ENCODE measurements at places on chromosomes 5 and 9.

GRCh38 chr9:108069991-108070390 is 580.4 kb upstream of the KLF4 start:
- DNase-seq = no peak

DNA sequence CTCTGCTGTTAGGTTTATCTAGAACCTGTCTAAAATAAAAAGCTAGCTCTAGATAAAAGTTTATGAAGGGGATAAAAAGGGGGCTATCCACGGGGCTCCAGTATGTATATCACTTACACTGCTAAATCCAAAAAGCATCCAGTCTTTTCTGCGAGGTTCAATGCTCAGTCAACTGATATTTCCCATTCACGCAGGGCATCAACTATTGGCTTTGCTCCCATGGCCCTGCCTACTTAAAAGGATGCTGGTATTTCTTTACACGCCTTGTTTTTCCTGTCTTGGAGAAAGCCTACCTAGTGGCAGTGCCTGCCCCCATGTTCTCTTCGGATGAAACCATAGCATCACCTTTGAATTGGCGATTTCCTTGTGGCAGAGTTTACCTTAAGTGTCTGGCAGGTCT is 8.1 kb downstream of the SPRY4 start:
- no peak for DNase-seq

DNA sequence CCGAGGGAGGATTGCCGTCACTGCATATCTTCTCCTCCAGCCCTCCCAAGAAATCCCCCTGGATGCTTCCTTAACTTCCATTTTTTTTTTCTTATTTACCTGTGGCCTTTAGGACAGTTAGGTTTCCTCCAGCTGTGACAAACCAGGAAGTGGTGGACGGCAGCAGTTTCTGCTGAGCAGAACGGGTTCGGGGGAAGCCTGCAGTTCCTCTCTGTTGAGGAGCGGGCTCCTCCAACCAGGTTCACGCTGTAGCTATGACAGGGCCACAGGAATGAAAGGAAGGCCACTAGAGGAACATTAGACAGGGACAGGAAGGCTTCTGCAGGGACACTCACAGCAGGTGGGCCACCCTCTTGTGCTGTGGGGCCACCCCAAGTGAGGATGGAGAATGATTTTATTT is 76.7 kb upstream of the SYK start:
- no peak for DNase-seq

GRCh38 chr5:97062046-97062445 is 80.4 kb downstream of the LIX1 start:
- DNase-seq = no peak

DNA sequence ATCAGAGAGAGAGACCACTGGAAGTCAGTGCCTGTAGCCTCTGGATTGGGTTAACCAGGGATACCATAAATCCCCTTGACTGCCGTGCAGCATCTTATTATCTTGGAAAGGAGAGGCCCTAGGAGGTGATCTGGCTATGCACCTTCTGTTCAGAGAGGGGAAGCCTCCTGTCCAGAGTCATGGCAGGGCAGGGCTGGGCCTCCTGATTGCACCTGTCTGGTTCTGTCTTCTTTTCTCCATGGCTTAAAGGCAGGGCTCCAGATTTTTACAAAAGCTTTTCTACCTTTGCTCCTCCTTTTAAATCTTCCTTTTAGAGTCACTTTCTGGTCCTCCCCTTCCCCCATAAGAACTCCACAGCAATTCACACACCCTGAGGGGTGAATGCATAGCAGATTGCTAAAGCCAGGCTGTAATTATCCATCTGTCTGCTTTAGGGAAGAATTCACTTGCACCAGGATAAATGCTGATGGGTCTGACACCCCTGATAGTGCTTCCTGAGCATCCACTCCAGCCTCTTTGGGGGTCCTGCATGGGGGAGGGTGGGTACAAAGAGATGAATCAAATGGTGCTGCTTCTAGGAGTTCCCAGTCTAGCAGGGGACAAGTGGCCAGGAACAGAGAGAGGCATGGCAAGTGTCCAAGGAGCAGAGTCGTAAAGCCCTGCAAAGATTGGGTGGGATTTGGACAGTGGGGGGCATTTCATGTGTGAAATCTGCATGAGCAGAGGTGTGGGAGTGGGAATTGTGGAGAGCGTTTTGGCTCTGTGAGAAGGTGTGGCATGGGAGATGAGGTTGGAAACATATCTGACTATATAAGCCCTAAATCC is 141.3 kb upstream of the ALDH1B1 start:
- no peak for DNase-seq

- DNase-seq = no peak
Measured at GRCh38 chr9:34331196-34331595, 1.8 kb downstream of the NUDT2 start.

GRCh38 chr9:136787690-136788400 is 3.3 kb upstream of the TMEM141 start:
- DNase-seq = peak; percentile 81

GRCh38 chr9:19994296-19994695 is 205.5 kb upstream of the SLC24A2 start:
- no peak for DNase-seq

GRCh38 chr5:31614151-31615020 is 24.5 kb upstream of the PDZD2 start:
- no peak for DNase-seq

DNA sequence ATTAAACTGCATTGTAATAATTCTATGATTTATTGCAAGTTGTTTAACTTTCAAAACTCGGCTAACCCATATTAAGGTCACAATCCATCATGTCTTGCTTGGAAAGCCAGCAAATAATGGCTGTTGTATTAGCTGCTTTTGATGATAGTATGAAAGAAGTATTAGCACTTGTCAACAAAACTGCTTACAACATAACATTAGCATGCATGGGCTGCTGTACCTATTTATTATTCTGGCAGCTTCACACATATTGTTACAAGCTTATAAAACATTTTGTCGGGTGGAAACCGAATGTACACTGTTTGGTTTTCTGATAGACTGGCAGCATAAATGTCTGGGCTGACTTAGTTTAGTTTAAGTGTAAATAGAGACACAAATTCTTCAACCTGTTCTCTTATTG is 378.3 kb downstream of the KIAA0825 start:
- no peak for DNase-seq

DNA sequence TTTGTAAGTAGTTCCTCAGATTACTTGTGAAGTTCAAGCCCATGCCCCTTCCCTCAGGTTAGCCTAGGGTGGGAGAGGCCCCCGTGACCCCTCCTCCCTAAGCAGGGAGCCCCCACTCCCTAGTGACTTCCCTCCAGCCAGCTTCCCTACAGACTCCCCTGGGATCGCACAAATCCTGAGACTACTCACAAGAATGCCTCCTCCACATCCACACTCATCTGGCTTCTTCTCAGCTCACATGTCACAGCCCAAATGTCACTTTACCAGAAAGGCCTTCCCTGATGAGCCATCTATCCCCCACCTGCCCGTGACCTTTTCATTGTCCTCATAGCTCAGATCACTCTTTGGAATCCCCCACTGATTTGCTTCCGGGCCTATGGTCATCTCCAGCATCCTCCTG is 96.7 kb upstream of the ARAP3 start:
- DNase-seq = no peak

DNA sequence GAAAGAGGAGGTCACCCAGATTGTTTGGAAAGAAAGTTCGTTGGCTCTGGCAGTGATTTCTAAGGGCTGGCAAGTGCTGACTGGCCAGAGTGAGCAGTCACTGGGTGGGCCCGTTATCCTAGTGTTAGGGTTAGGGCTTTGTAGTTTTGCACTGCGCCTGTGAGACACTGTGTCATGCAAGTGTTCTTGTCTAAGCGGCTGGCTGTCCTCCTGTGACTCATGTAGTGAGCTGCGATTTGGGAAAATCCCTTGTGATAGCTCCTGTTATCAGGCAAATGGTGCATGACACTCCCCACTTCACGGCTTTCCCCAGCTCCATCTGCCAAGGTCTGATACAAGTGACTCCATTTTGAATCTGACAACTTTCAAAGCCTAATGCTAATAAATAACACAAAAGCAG is 526.0 kb upstream of the ADAMTS16 start:
- DNase-seq = no peak

- DNase-seq = no peak
Measured at GRCh38 chr9:90816690-90817089, 15.1 kb downstream of the SYK start.

DNA sequence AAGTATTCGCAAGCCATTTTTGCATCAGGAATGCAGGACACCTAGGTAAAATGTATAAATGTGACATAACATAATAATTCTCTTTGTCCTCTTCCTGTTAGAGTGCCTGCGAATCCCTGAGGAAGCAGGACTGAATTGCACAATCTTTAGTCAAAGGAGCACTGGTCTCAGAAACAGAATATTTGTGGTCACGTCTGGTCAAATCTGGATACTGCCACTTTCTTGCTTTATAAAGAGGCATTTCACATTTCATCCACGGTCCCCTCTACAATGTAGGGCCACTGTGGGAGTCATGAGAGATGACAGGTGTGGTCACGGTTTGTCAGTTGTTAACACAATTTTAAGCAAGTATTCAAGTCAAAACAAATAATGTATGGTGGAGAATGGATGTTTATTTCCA is 564.0 kb downstream of the IRX1 start:
- no peak for DNase-seq

GRCh38 chr5:158463938-158464337 is 605.0 kb upstream of the CLINT1 start:
- no peak for DNase-seq

GRCh38 chr9:131186622-131187021 is 61.2 kb downstream of the NUP214 start:
- DNase-seq = no peak

- DNase-seq = no peak
Measured at GRCh38 chr5:120055858-120056257, 408.2 kb upstream of the PRR16 start.

DNA sequence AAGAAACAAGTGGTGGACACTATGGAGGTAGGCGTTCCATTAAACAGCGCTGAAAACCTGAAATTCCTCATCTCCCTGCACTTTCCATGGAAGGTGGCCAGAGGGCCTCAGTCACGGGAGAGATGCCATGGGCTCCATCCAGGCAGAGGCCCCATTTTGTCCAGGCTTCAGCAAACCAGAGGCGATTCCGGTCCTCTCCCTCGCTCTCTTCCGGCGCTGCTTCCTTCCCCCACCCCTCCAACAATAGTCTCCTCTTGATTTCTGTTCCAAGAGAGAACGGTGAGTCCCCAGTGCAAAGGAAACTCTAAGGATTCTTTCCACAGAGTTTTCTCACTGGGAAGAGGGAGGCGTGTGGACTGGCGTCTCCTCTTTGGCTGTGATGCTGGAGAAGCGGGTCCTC is 7.5 kb downstream of the ZNF366 start:
- no peak for DNase-seq

GRCh38 chr9:121284733-121285451 is 16.9 kb downstream of the GSN start:
- no peak for DNase-seq

DNA sequence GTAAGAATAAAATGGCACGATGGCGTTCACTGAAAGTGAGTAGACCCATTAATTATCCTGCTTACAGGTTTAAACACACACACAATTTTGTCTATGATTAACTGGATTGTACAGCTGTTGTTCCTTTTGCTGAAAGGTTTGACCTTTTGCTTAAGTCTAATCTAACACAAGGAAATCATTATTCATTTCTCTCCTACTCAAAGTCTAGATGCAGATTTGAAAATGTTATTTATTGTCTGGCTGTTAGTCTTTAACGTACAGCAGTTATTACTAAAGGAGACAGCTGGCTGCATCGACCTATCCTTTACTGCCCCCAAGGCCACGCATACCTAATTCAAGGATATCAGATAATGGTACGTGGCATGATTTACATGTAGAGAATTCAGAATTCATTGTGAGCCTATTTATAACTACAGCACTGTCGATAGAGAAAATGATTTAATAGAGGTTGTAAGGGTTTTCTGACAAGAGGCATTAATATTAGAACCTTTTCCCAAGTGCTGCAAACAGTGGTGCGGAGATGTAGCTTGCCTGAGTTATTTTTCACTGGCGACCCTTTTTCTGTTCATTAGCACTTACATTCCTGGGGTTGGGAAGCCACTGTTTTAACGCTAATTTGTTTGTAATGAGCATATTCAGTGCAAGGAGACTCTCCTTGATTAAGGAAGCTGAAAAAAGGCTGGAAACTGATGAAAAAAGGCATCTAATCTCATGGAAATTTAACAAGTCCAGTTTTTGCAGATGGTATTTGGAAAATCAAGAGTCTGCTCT is 368.4 kb upstream of the GRAMD2B start:
- DNase-seq = no peak

DNA sequence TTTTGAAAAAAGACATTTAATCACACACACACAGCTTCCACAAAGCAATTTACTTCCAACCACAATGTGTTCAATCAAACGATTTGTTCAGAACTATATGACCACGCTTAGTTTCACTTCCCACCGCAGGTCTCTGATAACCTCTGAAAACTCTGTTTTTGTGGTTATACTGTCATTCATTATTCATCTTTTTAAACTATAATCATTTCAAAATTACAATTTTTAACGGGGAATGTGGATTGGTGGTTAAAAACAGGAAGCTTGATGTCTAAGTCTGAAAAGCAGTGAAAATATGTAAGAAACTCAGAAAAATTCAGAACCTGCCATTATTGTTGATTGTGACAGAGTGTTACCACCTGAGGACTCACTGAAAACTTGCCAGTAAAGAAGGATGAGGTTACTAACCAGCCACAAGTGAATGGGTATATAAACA is 12.7 kb upstream of the TMEM174 start:
- DNase-seq = no peak

GRCh38 chr9:126761274-126761673 is 43.6 kb upstream of the ZBTB43 start:
- DNase-seq = no peak

DNA sequence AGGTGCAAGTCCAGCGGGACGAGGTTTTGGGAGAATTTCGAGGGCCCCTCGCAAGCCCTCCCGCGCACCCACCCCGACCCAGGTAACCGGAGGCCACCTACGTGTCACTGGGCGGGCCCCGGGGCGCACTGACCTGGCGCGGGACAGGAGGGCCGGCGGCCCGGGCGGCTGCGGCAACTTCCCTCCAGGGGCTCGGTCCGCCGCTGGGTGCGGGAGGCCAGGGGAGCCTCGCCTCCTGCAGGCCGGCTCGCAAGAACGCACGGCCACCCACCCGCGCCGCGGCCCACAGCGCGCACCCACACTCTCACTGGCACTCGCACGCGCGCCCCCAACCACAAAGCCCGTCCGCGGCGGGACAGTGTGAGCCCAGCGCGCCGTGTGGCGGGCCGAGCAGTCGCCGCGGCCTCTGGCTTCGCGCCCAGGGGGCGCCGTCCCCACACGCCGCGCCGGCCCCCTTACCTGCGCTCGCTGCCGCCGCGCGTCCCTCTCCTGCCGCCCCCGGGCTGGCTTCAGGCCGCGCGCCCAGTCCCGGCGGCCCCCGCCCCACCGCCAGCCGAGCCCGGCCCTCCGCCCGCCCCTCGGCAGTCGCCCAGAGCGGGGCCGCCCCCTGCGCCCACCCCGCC is 451 bp downstream of the LPAR1 start:
- DNase-seq = no peak

All from midbrain (tissue), 1 donor.